C1 segment of cervical spinal cord (tissue), 14 donors: ENCODE measurements at places on chromosomes 16 and 17.
A peak's percentile ranks its signal among the peaks of the same experiment; 100 is the strongest.

DNA sequence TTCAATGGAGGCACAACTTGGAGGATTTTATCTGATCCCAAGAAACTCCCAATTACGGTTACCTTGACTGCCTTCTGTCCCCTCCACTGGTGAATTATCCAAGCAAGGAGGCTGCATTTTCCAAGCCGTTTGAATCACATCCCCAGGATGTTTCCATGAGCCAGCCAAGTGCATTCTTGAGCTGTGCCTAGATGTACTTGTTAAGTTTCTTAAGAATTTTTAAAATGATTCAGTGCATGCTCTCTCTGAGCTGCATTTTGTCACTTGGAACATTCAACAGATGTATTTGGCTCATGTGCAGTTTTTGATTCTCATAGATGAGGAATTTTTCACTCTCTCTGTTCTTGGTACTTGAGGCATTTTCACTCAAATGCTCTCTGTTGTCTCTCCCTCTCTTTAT is 202.6 kb upstream of the MYOCD start:
- DNase-seq, result no peak

- no peak for DNase-seq
Observed at GRCh38 chr16:17289674-17290635, 180.8 kb downstream of the XYLT1 start.

- DNase-seq, result no peak
Observed at GRCh38 chr17:71521724-71522123, 599.1 kb upstream of the SOX9 start.

DNA sequence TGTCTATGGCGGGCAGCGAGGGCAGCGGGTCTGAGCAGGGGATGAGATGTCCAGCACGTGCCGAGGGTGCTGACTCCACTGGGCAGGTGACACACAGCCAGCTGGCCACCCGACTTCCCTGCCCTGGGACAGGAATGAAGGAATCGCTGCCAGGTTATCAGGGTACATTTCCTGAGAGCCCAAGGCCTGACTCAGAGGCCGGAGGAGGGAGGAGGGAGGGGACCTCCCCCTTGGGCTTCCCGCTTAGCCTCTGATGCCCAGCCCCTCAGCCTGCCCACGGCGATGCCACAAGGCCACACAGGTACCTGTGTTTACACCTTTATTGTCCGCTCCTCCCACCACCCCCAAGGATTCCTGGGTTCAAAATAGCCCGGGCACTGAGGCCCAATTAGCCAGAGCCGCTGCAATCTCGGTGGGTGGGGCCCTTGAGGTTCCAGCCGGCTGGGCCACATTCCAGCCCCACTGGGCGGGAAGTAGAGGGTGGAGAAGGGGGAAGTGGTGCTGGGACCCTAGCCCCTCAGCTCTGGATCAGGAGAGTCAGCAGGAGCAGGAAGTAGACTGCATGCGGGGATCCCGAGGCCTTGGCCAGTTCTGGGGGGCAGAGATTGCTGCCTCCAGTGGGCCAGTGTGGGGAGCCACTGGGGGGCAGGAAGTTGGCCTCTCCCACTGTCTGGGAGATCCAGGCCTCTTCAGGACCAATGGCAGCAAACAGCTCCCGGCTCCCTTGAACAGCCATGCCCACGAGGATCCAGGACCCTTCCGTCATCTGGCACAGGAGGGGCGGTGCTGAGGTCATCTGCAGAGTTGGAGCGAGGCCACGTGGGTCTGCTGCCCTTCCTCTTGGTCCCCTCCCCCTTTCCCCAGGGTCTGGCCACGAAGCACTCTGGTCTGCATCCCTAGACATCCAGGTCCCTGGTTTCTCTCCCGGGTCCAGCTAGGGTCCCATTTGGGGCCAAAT is 3.4 kb upstream of the PRSS8 start:
- no peak for DNase-seq

DNA sequence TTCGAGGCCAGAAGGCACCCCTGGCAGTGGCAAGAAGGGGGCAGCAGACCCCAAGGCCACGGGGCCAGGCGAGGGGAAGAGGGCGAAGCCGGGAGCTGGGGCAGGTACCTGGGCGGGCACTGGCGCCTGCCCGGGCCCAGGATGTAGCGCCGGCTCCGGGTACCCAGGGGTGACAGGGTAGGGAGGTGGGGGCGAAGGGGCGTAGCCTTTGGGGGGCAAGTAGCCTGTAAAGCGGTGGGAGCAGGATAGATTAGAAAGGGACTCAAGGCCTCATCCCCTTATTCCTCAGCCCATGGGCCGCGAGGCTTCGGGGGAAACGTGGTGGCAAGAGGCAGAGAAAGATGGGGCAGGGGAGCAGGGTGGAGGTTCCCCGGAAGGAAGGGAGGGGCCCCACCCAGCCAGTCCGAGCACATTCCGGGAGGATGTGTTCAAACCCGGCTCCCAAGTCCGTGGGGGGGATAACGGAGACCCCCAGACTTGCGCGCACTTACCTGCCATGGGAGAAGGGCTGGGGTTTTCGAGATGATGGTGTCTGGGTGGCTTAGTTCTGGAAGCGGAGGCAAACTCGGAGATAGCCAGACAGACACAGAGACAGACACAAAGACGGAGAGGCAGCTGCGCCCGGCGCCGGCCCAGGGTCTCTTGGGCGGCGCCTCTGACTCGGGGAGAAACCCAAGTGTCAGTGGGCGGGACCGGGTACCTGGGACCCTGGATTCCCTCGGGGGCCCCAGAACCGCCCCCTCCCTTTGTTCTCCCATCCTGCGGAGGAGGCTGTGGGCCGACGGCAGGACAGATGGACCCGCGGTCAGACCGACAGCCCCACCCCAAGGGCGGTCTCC is 493 bp downstream of the PLSCR3 start:
- no peak for DNase-seq

DNA sequence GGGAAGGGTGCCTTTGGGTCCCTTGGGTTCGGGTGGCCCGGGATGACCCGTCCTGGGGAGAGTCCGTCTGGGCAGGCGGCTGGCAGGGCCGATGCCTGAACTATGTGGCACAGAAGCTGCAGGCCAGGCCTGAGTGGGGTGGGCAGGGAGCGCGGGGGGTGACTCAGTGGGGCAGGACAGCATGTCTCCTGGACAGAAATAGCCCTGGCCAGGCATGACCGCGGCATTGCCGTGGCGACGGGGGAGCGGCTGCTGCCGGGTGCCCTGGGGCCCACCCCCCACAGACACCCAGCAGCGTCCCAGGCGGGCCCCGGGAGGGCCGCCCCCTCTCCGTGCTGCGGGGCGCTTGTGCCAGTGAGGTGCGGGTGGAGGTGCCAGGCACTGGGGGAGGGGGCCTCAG is 1.8 kb upstream of the C1QTNF8 start:
- peak; percentile 48 for DNase-seq

GRCh38 chr16:82456683-82457082 is 170.1 kb upstream of the CDH13 start:
- DNase-seq, result peak; percentile 4

GRCh38 chr16:59773330-59773729 is 1039.2 kb upstream of the GOT2 start:
- DNase-seq, result no peak

- DNase-seq, result no peak
Observed at GRCh38 chr16:71594000-71594646, 17.2 kb upstream of the TAT start.

GRCh38 chr16:56833243-56833970 is 31.6 kb upstream of the SLC12A3 start:
- no peak for DNase-seq

GRCh38 chr16:29141586-29142324 is 156.9 kb downstream of the LAT start:
- DNase-seq, result no peak

GRCh38 chr16:51638339-51639135 is 487.5 kb upstream of the SALL1 start:
- no peak for DNase-seq

GRCh38 chr16:62321606-62322005 is 285.4 kb upstream of the CDH8 start:
- DNase-seq, result no peak

- DNase-seq, result no peak
Observed at GRCh38 chr16:79093554-79093967, 507.0 kb downstream of the MAF start.

GRCh38 chr17:47218896-47219430 is 9.8 kb downstream of the MYL4 start:
- no peak for DNase-seq

DNA sequence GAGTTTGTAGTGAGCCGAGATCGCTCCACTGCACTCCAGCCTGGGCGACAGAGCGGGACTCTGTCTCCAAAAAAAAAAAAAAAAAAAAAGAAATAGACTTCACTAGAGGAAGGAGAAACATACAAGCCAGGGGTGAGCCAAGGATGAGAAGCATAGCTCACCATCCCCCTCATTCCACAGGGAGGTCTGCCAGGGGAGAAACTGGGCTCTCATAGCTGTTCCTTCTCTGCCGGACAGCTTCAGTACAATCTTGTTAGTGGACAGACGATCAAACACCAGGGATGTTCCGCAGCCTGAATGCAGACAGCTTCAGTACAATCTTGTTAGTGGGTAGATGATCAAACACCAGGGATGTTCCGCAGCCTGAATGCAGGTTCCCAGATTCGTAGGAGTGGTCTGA is 509.6 kb downstream of the CDH13 start:
- DNase-seq, result no peak

DNA sequence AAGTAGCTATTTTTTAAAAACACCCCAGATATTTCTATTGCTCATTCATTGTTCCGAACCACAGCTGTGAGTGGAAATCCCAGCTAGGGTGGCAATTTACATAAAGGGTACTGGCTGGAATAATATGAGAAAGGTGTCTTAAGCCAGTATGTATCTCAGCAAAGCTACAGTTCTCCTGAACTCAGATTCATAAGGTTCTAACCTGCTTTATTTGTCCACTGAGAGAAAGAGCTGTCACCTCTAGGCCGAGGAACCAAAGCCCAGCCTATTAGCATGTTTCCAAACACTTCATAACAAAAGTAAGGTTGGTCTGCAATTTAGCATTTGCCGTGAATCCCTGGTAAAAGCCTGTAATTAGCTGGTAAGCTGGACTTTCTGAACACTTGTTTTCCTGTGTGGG is 57.0 kb upstream of the CLEC19A start:
- no peak for DNase-seq

DNA sequence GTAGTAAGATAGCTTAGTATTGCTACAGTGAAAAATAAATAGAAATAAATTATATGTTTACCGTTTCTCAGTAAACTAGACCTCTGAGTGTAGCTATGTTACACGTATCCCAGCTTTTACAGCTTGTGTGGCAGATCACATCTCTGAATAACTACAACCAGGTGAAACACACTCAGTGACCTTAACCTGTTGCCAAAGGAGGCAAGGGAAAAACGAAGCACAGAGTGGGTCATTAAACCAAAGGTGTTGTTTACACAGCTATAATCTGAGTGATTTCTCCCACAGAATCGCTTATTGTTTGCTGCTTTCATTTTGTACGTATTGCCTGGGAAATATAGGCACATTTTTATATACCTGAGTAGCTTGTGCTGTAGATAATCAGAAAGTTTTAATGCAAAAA is 688.2 kb upstream of the KIF2B start:
- no peak for DNase-seq

DNA sequence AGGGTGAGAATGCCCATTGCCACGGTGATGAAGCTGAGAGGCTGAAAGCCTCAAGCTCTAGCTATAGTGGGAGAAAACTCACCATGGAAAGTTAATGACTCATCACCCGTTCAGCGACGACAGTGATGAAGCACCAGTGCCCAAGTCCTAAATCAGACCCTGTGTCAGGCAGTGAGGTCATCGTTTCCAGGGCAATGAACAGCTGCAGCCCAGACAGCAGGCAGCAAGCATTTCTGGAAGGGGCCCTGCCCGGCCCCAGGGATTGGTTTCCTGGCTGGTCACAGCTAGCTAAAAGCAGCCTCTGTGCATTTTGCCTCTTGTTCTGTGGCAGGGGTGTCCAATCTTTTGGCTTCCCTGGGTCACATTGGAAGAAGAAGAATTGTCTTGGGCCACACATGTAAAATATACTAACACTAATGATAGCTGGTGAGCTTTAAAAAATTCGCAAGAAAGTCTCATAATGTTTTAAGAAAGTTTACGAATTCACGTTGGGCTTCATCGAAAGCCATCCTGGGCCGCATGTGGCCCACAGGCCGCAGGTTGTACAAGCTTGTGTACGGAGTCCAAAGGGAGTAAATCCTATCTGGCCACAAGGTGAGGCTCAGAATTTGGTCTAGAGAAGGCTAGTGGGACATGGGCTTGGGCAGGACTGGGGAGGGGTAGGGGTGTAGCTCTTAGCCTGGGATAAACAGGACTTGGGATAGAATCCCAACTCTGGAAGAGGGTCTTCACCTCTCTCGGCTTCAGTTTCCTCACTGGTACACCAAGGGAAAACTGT is 40.6 kb downstream of the MIS12 start:
- peak; percentile 80 for DNase-seq

- DNase-seq, result no peak
Observed at GRCh38 chr17:58338454-58338840, 9.9 kb upstream of the TSPOAP1 start.

DNA sequence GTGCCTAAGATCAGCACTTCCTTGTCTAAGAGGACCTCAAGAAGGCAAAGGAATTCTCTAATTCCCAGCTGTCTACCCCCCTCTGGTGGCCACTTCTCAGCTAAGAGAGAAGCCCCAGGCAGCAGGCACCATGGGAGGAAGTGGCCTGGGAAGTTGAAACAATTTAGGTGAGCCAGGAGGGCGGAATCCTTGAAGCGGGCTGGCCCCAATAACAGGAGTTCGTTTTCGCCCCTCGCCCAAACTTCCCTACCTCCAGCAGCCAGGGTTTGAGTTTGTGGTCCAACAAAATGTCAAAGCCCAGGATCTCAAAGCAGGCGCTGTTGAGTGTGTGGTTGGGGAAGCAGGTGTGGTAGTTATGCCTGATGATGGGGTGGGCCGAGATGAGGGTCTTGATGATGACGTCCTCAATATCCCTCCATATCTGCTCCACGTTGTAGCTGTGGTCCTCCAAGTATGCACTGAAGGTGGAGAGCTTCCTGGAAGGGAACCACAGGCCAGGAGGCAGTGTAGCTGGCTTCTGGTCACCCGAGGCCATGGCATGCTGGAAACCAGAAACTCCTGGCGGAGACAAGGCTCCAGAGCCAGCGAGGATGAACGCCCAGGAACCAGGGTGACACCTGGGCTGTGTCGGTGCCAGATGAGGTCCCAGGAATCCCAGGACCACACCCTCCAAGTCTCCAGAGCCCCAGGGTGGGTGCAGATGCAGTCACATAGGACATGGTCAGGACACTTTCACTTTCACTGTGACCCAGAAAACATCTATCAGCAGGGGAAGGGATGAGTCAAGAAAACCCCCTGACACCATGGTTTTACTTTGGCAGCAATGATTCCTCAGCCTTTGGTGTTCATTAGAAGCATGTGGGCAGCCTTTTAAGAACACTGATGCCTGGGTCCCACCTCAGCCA is 25.6 kb downstream of the TTLL6 start:
- peak; percentile 36 for DNase-seq

- DNase-seq, result peak; percentile 64
Observed at GRCh38 chr16:23408823-23409298, 44.1 kb downstream of the COG7 start.

DNA sequence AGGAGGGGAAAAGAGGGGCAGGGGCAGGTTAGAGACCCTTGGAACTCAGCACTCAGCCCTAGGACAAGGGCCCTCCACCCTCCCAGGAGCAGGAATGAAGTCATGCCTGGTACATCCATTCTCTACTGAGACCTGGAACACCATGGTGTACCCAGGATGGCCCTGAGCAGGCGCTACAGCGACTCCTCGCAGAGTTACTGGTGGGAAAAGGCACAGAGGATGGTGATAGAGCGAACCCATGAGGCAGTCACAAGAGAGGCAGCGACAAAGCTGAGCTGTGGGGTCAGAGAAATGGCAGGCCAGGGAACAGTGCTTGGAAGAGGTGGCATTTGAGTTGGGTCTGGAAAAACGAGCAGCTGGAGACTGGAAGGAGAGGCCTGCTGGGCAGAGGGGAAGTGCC is 37.5 kb downstream of the SRCIN1 start:
- no peak for DNase-seq

- no peak for DNase-seq
Observed at GRCh38 chr17:19361326-19361725, 1.2 kb downstream of the B9D1 start.
